ENCODE measurements at places on chromosomes 5 and 9.

GRCh38 chr9:105062222-105062855, 134.4 kb upstream of the ABCA1 start:
- DNase-seq: peak; percentile 56

- DNase-seq: peak; percentile 44
These were observed 49.1 kb downstream of the HOMER1 start for GRCh38 chr5:79464695-79465332.

GRCh38 chr9:83196946-83197345, 134.0 kb upstream of the RASEF start:
- DNase-seq: peak; percentile 62

DNA sequence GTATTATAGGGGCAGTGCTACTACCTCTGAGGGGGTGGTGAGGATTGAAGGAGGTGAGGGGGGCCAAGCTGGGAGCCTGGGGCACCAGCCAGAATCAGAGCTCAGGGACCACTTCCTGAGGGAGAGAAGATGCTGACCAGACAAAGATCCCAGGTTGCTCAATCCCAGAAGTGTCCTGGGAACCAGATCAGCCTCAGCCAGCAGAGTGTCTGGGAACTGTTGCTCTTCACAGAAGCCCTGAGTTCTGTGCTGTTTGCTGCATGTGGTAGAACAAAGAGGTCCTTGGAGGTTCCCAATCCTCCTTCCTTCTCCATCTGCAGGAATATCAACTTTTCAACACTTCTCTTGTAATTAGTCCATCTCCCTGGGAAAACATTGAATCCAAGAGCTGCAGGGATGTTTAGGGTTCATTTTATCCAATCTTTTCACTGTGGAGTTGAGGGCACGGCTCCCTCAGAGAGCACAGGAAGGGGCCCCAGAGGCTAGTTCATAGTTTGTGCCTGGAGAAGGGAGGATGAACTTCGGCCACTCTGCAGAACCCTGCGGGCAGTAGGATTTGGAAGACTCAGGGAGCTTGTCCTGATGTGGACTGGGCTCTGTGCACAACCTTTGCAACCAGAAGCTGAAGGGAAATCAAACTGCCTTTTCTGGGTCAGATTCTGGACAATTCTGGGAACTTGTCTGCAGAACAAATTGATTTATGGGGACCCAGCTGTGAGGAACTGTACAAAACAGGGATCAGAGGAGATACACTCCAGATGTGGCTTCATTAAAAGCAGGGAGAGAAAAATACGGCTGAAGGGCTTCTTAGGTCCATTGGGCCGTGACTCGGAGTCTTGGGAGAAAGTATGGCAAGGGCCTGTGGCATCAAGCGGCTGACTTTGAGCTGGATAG, 57.1 kb downstream of the GALNT12 start:
- DNase-seq: no peak

Measured in kidney tubule cell (primary cell).